AG20443 (cell line): ENCODE measurements at places on chromosomes 12 and 14.

GRCh38 chr12:31106101-31106803 is 32.6 kb downstream of the DDX11 start:
- no peak for DNase-seq

DNA sequence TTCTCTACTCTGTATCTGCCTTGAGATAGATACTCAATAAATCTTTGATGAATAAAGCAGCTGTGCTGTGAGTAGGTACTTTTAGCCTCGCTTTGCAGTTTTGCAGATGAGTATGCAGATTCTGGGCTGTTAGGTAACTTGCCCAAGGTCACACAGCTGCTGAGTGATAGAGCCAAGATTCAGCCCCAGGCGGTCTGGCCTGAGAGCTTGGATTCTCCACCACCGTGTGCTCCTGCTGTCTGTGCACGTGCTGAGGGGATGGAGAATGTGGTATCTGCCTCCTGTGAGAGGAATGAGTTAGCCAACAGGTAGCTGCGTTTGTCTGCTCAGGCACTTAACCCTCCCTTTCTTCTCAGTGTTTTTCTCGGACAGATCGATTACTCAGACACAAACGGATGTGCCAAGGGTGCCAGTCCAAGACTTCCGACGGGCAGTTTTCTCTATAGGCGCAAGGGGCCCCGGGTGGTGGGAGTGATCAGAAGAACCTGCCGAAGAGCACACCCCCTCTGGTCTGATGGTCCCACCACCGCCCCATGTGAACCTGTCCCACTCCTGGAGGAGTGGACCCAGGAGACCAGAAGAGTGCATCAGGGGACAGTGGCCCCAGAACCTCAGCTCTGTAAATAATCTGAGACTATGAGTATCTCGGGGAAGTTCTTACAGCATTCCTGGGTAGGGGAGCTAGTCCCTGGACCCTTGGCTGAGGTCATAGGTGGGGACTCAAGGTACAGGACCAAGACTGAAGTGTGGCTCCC is 6.6 kb upstream of the CSAD start:
- no peak for DNase-seq

GRCh38 chr14:99522457-99522891 is 41.3 kb downstream of the CCNK start:
- DNase-seq: peak; percentile 83

- DNase-seq: no peak
Observed at GRCh38 chr14:54147282-54147681, 190.7 kb upstream of the BMP4 start.

DNA sequence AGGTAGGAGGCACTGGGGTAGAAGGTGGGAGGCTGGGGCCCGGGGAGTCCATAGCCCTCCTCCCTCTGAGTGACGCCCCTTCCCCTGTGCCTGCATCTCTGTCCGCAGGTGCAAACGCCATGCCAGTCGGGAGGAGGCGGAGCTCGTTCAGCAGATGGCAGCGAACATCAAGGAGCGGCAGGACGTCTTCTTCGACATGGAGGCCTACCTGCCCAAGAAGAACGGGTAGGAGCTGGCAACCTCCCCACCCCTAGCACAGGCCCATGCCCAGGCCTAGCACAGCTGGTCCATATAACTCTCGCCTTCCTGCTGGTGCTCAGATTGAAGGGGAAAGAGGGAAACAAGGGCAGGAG is 35.6 kb downstream of the TMEM120B start:
- DNase-seq: no peak

- no peak for DNase-seq
Observed at GRCh38 chr14:64734990-64735389, 30.8 kb downstream of the PLEKHG3 start.

- DNase-seq: no peak
Observed at GRCh38 chr12:71870416-71870815, 30.9 kb downstream of the TBC1D15 start.

- no peak for DNase-seq
Observed at GRCh38 chr12:99002731-99003130, 357.6 kb downstream of the APAF1 start.

DNA sequence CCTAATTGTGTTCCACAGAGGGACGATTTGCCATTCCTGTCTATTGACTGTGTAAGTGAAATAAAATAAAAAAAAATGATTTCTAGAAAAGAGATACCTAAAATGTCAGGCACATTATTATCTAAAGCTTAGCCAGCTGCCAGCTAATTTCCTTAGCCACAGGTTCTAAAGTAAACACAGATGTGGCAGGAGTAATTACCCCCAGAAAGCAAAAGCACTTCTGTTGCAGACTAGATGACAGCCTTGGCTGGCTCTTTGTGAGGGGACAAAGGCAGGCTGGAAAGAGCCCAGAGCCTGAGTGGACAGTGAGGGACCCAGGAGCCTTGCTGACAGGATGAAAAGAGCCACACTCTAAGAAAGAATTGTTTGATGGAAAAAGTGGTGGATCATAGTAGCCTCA is 418.1 kb downstream of the LRIG3 start:
- DNase-seq: no peak

DNA sequence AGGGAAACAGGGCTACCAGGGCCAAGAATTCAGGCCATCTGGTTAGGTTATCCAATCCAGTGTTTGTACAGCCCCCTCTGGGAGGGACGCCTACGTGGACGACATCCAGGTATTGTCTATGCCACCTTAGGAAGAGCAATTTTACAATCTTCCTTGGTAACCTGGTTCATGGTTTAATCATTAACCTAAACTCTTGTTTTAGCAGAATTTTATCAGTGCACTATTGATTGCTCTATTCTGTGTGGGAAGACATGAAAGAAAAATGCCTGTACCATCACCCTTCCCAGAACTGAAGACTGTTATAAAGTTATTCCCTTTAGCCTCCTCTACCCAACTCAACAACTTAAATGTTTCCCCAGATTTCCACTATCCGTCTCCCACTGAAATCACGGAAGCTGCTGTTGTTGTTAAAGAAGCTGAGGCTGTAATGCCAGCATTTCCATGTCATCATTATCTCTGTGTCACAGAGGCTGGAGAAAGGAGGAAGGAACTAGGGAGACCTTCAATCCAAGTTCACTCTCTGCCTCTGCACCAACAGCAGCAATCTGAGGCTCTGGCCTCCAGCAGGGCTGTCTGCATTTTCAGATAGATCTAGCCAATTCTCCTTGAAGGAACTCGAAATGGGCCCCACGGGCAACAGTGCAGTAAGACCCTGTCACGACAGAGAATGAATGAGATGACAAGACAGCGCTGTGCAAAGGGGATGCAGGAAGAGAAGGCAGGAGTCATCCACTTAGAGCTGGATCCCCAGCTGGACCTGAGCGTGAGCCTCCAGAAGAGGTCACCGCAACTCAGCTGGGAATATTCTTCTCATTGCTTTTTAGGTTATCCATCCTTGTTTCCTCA is 183.4 kb upstream of the GZMB start:
- peak; percentile 25 for DNase-seq

- no peak for DNase-seq
Observed at GRCh38 chr12:122001466-122002209, 20.0 kb upstream of the BCL7A start.

DNA sequence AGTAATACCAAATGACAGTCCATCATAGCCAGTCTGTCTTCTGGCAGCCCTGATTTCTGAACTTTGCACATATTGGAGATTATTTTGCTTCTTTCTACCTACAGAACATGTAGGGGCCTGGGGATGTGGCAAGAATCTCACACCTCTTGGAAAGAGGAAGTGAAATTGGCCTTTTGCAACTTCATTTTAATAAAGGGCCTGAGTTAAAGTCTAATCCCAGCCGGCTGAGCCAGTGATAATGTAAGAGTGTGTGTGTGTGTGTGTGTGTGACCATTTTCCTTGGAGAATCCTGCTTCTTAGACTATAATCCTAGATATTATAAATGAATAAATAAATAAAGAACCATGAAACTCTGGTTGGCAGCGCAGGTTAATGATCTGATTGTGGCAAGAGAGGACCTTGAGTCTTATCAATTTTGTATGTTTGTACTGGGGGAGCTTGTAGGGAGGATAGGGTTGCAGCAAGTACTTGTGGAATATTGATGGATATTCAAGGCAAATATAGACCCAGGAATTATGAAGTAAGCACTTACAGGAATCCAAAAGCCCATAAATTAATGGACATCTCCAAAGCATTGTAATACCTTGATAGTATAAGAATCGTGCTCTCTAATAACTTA is 233.2 kb upstream of the AMIGO2 start:
- no peak for DNase-seq

DNA sequence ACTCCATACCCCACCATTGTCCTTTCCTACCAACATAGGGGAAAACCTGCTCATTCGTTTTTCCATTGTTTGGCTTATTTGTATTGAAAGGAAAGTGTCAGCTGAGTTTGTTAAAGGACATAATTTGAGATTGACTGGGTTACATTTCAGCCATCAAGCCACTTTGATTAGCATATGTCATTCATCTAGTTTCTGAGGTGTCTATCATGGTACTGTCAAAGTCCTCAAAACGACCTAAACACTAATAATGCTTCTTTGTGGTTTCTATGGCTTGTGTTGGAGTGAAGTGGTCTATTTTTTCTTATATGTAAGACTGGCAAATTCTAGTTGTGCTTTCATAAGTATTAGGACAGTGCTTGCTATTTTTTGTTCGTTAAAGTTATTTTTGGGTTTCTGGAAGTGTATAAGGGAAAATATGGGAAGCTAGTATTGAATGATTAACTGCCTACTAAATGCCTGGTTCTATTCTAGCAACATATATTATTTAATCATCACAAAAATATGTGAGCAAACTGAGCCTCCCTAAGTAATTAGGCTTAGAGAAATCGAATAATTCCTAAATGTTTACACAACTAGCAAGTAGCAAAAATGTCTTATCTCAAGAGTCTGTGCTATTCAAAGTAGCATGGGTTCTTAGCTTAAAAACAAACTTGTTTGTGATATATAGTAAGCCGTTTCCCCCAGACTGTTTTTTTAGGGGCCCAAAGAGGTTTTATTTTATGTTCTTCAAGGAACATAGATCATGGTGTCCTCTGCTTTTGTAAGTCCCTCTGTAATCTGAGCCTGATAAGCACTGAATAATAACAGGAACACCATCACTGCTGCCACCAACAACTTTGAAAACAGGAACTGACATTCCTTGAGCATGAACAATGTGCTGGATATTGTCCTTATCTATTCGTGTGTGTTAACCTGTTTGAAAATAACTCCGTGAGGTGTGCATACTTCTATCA is 67.1 kb downstream of the DERA start:
- DNase-seq: peak; percentile 16

- peak; percentile 44 for DNase-seq
Observed at GRCh38 chr12:67592228-67593011, 56.1 kb upstream of the DYRK2 start.

DNA sequence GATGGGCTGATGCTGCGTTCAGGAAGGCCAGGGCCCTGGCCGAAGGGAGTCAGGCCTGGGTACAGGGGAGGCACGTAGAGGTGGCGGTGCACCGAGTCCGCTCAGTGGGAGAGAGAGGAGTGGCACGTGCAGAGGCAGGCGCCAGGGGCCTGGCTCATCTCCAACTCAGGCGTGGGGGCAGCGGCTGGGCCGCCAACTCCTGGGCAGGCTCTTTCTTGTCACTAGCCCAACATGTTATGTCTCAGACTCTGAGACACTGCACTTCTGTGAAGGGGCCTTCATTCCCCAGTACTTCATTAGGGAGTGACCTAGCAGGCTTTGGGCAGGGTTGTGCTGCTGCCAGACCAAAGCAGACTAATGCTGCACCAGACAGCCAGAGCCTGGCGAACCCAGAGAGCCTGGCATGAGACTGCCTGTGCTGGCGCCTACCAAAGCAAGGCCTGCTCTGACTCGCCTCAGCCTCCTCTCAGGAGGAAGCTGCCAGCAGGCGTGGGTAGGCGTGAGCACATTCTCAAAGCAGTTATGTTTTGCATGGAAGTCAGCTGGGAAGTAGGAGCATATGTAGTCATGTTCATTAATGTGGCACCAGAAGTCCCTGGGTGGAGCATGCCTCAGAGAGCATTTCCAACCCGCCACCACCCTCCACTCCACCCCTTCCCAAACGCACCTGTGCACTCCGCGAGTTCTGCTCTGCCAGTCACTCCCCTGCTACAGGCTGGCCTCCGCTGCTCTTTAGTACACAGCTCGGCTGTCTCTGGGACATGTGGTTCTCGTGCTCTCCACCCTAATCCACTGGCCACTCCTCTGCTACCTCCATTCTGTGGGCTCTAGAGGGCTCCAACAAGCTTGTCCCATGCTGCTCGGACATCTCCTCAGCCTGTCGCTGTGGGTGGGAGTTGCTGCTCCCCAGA is 9.7 kb downstream of the CKB start:
- DNase-seq: peak; percentile 93

DNA sequence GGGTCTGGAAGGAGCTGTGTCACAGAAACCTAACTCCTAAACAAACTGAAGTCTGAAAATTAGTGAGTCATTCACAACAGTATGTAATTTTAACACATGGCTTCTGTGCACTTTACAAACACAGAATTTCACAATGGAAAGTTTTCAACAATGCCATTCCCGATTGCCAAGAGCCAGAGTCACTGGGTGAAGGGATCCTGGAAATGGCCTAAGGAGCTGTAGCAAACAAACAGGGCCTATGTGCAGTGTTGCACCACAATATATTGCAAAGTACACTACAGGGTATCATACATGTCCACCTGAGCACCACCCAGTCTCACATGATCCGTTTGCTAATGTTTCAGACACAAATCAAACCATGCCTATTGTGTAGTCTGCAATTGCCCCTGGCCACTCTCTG is 184.7 kb upstream of the OTX2 start:
- DNase-seq: no peak

- DNase-seq: no peak
Observed at GRCh38 chr14:101034986-101035385, 131.5 kb upstream of the RTL1 start.

DNA sequence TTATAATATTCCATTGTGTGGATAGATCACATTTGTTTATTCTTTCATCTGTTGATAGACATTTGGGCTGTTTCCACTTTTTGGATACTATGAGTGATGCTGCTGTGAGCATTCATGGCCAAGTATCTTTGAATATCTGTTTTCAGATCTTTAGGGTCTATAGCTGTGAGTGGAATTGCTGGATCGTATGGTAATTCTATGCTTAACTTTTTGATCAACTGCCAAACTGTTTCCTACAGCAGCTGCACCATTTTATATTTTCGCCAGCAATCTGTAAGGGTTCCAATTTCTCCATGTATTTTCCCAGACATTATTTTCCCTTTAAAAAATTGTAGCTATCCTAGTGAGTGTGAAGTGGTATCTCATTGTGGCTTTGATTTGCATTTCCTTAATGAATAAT is 238.1 kb downstream of the AACS start:
- no peak for DNase-seq

- DNase-seq: peak; percentile 53
Observed at GRCh38 chr12:103647267-103647666, 60.2 kb downstream of the STAB2 start.
